Central memory CD4-positive, alpha-beta T cell (primary cell): ENCODE measurements at places on chromosomes 16 and 17.

GRCh38 chr17:68513932-68514331 lies 1.7 kb downstream of the PRKAR1A start:
- no peak for DNase-seq

DNA sequence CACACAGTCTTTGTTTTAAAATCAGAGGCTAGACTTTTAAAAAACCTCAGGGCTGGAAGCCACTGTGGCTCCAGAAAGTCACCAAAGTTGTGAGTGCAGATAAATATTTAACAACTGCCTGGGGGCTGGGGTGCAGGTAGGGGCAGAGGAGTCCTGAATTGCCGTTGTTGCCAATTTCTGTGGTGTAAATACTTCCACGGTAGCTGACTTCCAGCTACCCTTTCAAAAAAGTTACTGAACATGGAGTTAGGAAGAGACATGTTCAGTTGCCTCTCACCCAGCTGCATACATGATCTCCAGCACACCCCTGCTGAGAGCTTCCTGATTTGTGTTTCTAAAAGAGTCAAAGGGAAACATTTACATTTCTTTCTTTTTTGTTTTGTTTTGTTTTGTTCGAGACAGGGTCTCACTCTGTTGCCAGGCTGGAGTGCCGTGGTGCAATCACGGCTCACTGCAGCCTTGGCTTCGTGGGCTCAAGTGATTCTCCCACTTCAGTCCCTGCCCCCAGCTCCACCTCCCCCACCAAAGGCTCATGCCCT lies 58.7 kb downstream of the PLXDC1 start:
- no peak for DNase-seq

DNA sequence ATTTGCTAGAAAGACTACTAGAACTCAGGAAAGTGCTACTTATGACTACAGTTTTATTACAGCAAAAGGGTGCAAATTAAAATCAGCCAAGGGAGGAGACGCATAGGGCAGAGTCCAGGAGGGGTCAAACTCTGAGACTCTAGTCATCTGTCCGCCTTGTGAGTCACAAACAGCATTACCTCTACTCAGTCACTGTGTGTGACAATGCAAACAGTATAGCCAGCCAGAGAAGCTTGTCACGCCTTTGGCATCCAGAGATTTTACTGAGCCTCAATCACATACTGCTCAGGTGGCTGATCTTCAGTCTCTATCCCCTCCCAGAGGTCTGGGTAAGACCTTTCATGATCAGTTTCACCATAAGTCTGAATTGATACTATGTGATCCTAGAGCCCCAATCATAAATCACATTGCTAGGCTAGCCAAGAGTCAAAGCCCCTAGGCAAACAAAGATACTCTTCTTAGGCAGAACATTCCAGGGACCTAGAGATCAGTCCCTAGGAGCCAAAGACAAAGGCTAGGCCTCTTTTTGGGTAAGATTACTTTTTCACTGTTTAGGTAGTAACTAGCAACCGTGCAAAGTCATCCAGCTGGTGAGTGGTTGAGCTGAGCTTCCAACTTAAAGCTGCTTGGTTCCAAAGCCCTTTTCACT lies 48.8 kb upstream of the CLEC19A start:
- DNase-seq = no peak

GRCh38 chr16:23836404-23837311 lies 875 bp downstream of the PRKCB start:
- DNase-seq = peak; percentile 44

GRCh38 chr16:49485663-49486062 lies 112.1 kb downstream of the C16orf78 start:
- DNase-seq = no peak
